ENCODE measurements at places on chromosomes 1 and 21. TPM values are rescaled to one million over a fixed set of nuclear protein-coding genes. Genes with fewer than 3 reads are reported as not detected.

DNA sequence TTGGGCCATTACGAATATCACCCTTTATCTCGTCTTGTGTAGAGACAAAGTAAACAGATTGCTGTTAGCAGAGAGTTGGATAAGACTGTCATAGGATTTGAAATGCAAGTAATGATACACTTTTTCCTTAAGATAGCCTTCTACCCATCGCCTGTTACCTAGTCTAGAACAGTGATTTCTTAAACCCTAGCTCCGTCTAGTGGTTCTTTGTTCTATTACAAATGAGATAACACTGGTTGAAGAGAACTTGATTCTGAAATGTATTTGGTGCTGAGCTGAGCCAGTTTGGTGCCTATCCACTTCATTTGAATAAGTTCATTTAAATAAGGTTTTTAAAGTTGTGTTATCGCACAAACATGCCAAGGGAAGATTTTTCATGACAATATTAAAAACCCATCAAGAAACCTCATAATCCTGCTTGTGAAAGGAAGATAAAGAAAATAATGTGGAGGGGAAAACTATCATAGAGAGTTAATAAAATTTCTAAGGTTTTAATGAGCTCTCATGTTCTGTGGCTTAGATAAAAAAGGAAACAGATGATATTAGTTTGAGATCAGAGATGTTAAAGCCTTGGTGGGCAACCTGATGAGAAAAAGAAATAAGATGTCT, 1.5 kb upstream of the KCNH1 start:
- no peak for DNase-seq
- no peak overlapping the region for H3K4me3 ChIP-seq
- peaks cover 26% of the 10 kb centered on the region for H3K27me3 ChIP-seq
- H3K36me3 ChIP-seq: no peaks in the 10 kb centered on the region

- H3K27ac ChIP-seq: no peak overlapping the region
- H3K27me3 ChIP-seq: no peaks in the 10 kb centered on the region
- no peaks in the 10 kb centered on the region for H3K4me1 ChIP-seq
- H3K36me3 ChIP-seq: no peaks in the 10 kb centered on the region
- H3K4me3 ChIP-seq: no peak overlapping the region
These were observed 252.7 kb downstream of the LRRC40 start for GRCh38 chr1:69952676-69953075.

GRCh38 chr1:241157435-241157834, 199.6 kb downstream of the RGS7 start:
- H3K4me3 ChIP-seq: no peak overlapping the region
- H3K36me3 ChIP-seq: no peaks in the 10 kb centered on the region
- H3K27ac ChIP-seq: no peak overlapping the region
- no peaks in the 10 kb centered on the region for H3K27me3 ChIP-seq

DNA sequence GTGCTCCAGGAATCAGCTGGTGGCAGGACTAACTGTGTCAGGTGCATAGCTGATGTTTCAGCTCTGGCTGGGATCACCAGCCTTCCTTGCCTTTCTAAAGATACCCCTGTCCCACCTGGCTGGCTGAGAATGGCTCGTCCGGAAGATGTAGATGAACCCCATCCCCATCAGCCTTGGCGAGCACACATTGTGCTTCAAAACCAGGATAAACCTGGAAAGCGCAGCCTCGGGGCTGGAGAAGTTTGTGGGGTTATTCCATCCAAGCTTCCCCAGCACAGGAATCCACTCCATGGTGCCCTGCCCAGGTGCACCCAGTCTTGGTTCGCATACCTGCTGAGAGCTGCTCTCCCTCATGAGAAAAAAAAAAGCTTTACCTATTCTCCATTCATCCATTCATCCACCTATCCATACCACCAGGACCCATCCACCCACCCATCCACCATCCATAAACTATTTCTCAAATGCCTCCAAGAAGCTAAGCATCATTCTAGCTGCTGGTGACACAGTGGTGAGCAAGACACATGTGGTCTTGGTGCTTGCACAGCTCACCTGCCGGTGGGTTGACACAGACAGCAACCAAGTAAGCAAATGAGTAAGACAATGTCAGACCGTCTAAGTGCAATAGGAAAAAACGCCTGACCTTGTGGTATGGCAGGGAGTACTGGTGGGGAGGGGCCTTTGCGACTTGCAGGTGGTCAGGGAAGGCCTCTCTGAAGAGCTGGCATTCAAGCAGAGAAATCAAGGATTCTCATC, 94.0 kb downstream of the DMRTB1 start:
- no peak overlapping the region for H3K4me3 ChIP-seq
- no peak for DNase-seq
- no peaks in the 10 kb centered on the region for H3K4me1 ChIP-seq
- no peaks in the 10 kb centered on the region for H3K36me3 ChIP-seq
- no peaks in the 10 kb centered on the region for H3K27me3 ChIP-seq

DNA sequence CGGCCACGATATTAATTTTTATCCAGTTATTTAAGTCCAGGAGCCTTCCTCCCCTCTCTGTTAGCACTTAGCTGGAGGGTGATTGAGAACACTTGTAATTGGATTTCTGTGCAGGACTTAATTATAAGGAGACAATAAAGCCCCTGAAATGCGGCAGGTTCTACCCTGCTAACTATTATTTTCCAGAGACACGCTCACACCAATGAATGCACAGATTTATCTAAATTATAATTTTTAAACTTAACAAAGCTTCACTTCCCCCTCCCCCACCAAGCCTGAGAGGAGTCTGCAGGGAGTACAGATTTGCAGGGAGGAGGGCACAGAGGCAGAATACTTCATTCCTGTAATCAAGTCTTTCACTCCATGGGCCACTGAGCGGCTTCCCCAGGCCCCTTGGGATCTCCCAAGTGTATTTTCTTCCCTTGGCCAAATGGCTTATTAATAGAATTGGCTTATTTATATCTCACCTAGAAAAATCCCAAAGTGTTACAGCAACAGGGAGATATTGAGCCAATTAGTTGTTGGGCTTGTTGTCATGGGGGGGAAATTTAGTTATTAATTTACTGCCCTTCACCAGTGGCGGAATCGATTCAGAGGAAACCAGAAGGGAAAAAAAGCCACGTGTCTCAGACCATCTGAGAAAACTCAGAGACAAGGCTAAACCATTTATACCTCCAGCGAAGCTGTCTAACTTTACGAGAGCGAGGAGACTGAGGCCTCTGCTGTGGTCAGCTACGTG, 99.0 kb upstream of the CD34 start:
- H3K4me3 ChIP-seq: no peak overlapping the region
- no peak for DNase-seq
- H3K4me1 ChIP-seq: no peaks in the 10 kb centered on the region
- no peak overlapping the region for H3K27ac ChIP-seq
- no peaks in the 10 kb centered on the region for H3K36me3 ChIP-seq
- H3K27me3 ChIP-seq: no peaks in the 10 kb centered on the region

- no peak overlapping the region for H3K27ac ChIP-seq
- DNase-seq: peak; percentile 79
- H3K27me3 ChIP-seq: no peaks in the 10 kb centered on the region
- H3K4me1 ChIP-seq: peaks cover 6% of the 10 kb centered on the region
- H3K4me3 ChIP-seq: no peak overlapping the region
These were observed 6.0 kb upstream of the PITHD1 start for GRCh38 chr1:23772049-23772853.

- H3K4me1 ChIP-seq: no peaks in the 10 kb centered on the region
- no peak for DNase-seq
- peaks cover 14% of the 10 kb centered on the region for H3K27me3 ChIP-seq
- H3K4me3 ChIP-seq: no peak overlapping the region
- no peaks in the 10 kb centered on the region for H3K36me3 ChIP-seq
These were observed 3.9 kb downstream of the KPRP start for GRCh38 chr1:152761609-152762213.

DNA sequence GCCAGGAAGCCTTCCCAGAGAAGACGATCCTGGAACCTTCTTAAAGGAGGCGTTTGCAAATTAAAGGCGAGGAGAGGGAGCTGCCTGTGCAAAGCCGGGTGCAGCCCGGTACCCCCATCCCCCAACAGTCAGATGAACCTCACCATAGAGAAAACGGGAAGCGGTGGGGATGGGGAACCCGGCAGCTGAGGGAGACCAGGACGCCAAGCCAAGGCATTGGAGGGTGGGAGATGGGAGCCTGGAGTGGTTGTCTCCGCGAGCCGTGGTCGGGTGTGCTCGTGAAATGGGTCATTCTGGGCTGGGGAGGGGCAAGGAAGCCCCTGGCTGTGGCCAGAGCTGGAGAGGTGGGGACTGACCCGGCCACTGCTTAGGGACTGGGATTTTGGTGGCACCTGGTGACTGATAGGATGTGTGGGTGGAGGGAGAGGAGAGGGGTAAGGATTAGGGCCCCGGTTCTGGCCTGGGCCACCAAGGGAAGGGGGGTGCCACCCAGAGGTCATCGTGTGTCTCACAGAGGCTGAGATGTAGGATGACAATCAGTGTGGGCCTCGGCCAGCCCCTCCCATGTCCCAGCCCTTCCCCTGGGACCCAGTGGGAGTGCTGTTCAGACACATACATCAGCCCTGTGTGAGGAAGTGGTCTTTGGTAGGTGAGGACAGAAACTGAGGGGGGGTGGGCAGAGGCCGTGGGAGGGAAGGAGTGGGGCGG, 676 bp upstream of the PADI2 start:
- peaks cover 16% of the 10 kb centered on the region for H3K4me1 ChIP-seq
- H3K4me3 ChIP-seq: no peak overlapping the region
- H3K27ac ChIP-seq: no peak overlapping the region

DNA sequence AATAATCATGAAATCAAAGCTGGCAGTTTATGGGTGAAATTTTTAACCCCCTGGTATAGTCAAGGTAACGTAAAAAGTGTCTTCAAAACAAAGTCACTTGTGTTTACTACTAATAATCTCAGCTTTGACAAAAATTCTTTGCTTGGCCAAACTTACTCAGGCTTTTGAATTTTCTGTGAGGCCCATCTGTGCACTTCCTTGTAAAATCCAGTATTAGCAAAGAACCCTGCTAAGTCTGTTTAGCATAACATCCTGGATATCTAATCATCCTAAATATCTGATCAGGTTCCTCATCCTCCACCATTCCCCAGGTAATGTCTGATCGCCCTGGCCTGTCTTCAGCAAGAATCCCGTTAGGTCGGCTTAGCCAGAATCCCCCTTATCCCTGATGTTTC, 3.0 kb downstream of the LYST start:
- H3K4me3 ChIP-seq: no peak overlapping the region
- no peaks in the 10 kb centered on the region for H3K27me3 ChIP-seq
- no peak overlapping the region for H3K27ac ChIP-seq
- no peaks in the 10 kb centered on the region for H3K36me3 ChIP-seq
- no peak for DNase-seq
- H3K4me1 ChIP-seq: peaks cover 39% of the 10 kb centered on the region

GRCh38 chr21:40386294-40386911, 460.6 kb downstream of the DSCAM start:
- H3K36me3 ChIP-seq: no peaks in the 10 kb centered on the region
- no peak for DNase-seq
- no peak overlapping the region for H3K4me3 ChIP-seq
- no peaks in the 10 kb centered on the region for H3K4me1 ChIP-seq
- no peak overlapping the region for H3K27ac ChIP-seq

DNA sequence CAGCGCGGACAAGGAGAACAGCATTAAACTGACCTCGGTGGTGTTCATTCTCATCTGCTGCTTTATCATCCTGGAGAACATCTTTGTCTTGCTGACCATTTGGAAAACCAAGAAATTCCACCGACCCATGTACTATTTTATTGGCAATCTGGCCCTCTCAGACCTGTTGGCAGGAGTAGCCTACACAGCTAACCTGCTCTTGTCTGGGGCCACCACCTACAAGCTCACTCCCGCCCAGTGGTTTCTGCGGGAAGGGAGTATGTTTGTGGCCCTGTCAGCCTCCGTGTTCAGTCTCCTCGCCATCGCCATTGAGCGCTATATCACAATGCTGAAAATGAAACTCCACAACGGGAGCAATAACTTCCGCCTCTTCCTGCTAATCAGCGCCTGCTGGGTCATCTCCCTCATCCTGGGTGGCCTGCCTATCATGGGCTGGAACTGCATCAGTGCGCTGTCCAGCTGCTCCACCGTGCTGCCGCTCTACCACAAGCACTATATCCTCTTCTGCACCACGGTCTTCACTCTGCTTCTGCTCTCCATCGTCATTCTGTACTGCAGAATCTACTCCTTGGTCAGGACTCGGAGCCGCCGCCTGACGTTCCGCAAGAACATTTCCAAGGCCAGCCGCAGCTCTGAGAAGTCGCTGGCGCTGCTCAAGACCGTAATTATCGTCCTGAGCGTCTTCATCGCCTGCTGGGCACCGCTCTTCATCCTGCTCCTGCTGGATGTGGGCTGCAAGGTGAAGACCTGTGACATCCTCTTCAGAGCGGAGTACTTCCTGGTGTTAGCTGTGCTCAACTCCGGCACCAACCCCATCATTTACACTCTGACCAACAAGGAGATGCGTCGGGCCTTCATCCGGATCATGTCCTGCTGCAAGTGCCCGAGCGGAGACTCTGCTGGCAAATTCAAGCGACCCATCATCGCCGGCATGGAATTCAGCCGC, 2.5 kb downstream of the S1PR1 start:
- H3K4me3 ChIP-seq: peak overlapping the region; percentile 87
- peak; percentile 87 for DNase-seq
- peaks cover 51% of the 10 kb centered on the region for H3K36me3 ChIP-seq
- peaks cover 41% of the 10 kb centered on the region for H3K4me1 ChIP-seq

DNA sequence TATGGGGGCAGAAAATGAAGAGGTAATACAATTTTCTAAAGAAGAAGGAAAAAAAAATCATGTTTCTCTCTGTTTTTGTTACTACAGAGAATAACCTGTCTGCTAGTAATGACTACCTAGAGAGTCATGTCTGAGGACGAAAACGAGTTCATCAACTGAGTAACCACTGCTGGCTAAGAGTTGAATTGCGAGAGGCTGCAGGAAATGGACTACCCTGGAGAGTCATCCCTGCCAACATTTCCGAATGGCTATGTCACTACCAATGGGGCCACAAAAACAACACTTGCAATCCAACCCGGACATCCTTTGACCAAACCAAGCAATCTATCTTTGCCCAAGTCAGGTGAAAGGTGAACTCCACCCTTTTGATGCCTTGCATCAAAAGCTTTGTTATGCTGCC, 120.6 kb downstream of the FCRL5 start:
- peaks cover 4% of the 10 kb centered on the region for H3K27me3 ChIP-seq
- no peak overlapping the region for H3K4me3 ChIP-seq
- no peak overlapping the region for H3K27ac ChIP-seq
- H3K36me3 ChIP-seq: no peaks in the 10 kb centered on the region
- DNase-seq: no peak
- no peaks in the 10 kb centered on the region for H3K4me1 ChIP-seq

The PPIAL4G gene
- 0.11 TPM for total RNA-seq

The ADORA3 gene
- not detected for total RNA-seq

The SPRR2A gene
- not detected for total RNA-seq

The FCRL6 gene
- total RNA-seq: 0.28 TPM

The TMOD4 gene
- not detected for total RNA-seq

The ADAMTS5 gene
- total RNA-seq: not detected

The DCDC2B gene
- total RNA-seq: not detected

The FCRL1 gene
- total RNA-seq: 0.60 TPM

The AJAP1 gene
- total RNA-seq: 0.39 TPM

The NES gene
- total RNA-seq: not detected

The PIK3CD gene
- 213 TPM for total RNA-seq

Data from CD4-positive, alpha-beta T cell (primary cell).